Aorta (tissue), 5 donors: ENCODE measurements at places on chromosomes 5 and 9. TPM values are rescaled to one million over a fixed set of nuclear protein-coding genes. Genes with fewer than 3 reads are reported as not detected.

DNA sequence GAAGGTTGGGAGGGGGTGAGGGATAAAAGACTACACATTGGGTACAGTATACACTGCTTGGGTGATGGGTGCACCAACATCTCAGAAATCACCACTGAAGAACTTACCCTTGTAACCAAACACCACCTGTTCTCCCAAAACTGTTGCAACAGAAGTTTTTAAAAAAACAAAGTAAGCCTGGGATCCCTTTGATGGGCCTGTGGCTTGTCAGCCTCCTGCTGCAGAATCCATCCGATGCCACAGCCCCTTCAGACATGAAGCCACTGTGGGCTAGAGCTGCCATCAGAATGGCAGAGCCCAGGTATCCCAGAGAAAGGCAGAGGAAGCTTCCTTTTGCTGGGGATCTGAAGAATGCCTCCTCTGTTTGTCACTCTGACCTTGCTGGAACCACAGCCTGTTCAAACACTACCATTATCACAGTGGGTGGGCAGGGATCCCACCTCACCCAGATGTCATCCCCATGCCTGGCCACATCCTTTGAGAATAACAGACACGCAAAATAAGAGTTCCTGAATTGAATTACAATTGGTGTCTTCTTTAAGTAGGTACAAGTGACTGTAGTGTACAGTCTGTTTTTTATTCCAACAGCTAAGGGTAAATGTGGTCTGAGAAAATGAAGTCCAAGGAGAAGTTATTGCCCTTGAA is 78.1 kb upstream of the DIRAS2 start:
- no peak for DNase-seq

DNA sequence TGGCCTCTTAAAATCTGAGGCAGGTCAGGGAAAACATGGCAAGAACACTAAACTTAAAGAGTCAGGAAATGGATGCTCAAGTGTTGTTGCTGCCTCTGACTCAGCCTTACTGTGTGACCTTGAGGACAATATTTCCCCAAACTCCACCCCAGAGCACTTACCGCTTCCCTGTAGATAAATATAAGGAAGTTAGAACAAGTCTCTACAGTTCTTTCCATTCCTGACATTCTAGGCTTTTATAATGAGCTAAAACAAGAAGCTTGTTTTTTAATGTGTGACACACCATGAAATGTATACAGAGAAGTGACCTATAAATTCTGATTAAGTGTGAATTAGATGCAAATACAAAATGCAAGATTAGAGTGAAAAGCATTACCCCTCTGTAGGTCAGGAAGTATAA is 129.3 kb downstream of the GRIA1 start:
- DNase-seq = no peak

DNA sequence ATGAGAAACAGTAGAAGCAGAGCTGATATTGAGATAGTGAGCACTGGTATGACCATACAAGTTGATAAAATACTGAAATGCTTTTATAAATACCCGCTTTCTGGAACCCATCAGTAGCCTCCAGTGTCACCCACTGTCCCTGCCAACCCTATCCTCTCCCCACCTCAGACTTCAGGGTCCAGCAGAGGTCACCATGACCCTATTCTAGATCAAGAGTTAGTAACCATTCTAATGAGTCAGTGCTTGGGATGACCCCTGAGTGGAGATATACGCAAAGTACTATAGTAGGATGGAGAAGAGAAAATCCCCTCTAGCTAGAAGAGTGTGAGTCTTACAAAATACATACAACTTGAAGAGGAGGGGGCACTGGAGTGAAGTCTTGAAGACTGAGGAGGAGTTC is 297.9 kb upstream of the BRINP1 start:
- no peak for DNase-seq

DNA sequence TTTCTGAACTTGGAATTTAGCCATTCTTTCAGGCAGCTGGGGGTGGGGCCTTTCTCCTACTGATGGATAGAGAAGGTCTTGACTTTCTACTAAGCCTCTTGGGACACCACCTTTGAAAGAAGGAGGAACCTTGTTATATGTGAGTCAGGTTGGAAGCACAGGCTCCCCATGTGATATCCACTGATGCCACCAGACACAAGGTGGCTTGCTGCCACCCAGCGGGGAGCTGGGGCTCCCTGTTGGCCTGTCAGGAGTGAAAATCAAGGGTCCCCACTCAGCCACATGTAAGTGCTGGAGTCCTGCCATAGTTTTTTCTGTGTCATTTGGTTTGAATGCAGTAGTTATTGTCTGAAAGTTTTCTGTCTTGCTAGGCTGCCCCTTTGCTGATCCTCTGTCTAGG is 252.4 kb upstream of the NFIL3 start:
- DNase-seq = no peak

GRCh38 chr5:154403234-154403633 is 42.6 kb upstream of the SAP30L start:
- no peak for DNase-seq

GRCh38 chr5:156200938-156201787 is 125.8 kb upstream of the SGCD start:
- no peak for DNase-seq

- no peak for DNase-seq
Observed at GRCh38 chr5:174271316-174271715, 225.8 kb downstream of the NSG2 start.

- DNase-seq = no peak
Observed at GRCh38 chr5:179610109-179610902, 13.2 kb downstream of the HNRNPH1 start.

GRCh38 chr9:16458696-16459420 is 411.6 kb downstream of the BNC2 start:
- DNase-seq = no peak

- no peak for DNase-seq
Observed at GRCh38 chr5:77210091-77210963, at the start of gene PDE8B. Gene PDE8B (plus strand): TSS chr5:77210680. CDS start chr5:77210926, 246 bp downstream.

DNA sequence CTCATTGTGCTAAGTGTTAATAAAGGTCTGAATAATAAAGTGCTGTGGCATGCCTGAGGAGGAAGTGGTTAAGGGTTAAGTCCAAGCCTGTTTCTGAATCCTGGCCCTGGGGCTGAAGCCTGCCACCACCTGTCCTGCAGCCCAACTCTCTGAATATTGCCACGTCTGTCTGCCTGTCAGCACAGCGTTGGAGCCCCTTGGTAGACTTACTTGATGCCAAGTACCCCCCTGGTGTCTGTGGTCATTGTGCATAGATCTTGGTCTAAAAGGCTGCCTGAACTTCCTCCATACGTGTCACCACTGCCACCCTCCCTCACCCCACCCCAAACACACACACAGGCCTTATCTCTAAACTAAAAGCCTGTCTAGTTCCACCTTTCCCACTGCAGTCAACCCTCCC is 35.4 kb upstream of the SLC2A8 start:
- DNase-seq = no peak

GRCh38 chr9:2465921-2466460 is 155.6 kb upstream of the VLDLR start:
- no peak for DNase-seq

DNA sequence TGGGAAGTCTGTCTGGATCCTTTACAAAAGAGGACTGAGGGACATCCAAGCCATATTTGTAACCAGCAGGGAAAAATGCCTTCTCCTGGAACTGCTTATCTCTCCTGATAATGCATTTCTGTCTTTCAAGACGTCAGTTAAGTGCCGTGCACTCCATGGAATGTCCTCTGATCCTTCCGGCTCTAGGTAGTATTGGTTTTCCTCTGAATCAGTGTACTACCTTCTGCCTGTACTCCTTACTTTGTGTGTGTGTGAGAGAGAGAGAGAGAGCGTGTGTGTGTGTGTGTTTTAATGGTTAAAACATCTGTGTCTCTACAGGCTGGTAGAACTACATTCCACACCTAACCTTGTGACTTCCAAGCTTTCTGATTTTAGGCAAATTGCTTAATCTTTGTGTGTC is 89.9 kb downstream of the PIP5K1B start:
- DNase-seq = no peak

- DNase-seq = no peak
Observed at GRCh38 chr5:166430491-166431319, 1860.7 kb upstream of the WWC1 start.

ABL1 gene
- 98.7 TPM for total RNA-seq

NTNG2 gene
- 1.8 TPM for total RNA-seq

ORM1 gene
- not detected for total RNA-seq

CCDC152 gene
- 1.4 TPM for total RNA-seq

PAX5 gene
- total RNA-seq = 0.81 TPM

FAXDC2 gene
- 20.0 TPM for total RNA-seq

TMEM171 gene
- not detected for total RNA-seq
